Ovary (tissue), 10 donors: ENCODE measurements at places on chromosomes 7 and 10.

DNA sequence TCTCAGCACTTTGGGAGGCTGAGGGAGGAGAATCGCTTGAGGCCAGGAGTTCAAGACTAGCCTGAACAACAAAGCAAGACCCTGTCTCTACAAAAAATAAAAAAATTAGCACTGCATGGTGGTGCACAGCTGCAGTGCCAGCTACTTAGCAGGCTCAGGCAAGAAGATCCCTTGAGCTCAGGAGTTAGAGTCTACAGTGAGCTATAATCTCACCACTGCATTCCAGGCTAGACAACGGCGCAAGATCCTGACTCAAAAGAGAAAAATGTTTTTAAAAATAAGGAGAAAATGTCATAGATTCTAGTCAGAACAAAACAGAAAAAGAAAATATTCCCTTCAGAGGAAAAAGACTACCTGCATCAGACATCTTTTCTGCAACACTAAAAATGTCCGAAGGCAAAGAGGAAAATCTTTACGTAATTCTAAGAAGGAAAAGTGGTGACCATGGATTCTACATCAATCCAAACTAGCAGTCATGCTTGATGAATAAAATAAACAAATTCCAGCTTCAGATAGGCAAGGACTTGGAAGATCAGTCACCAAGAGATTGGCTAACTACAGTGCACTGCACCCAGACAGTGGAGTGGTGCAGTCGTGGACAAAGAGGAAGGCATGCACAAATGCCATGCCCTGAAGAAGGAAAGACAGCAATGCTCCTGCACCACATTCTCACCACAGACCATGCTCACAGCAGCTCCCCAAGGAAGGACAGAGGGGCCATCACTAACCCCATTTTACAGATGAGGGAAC, 54.3 kb downstream of the ERCC6 start:
- no peak overlapping the region for H3K27ac ChIP-seq
- H3K36me3 ChIP-seq = no peaks in the 10 kb centered on the region
- no peaks in the 10 kb centered on the region for H3K27me3 ChIP-seq
- H3K4me1 ChIP-seq = no peaks in the 10 kb centered on the region

DNA sequence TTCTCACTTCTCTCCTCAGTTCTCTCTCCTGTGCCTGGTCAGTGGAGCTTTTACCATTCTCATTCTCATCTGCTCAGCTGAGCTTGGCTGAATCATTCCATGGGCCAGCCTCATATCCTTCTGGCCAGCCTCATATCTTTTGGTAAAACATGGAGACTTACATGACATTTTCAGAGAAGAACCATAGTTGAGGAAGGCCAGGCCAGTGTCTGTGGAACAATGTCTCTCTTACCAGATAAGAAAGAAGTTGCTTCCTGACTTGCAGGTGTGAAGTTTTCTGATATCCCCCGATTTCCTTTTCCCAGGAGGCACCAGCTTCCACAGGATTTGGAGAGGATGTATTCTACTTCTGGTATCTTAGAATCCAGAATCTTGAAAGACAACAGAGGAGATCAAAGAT, 24.7 kb downstream of the ST7 start:
- no peaks in the 10 kb centered on the region for H3K36me3 ChIP-seq
- H3K4me3 ChIP-seq = no peak overlapping the region
- DNase-seq = no peak
- H3K27ac ChIP-seq = no peak overlapping the region
- no peaks in the 10 kb centered on the region for H3K4me1 ChIP-seq
- H3K27me3 ChIP-seq = no peaks in the 10 kb centered on the region

GRCh38 chr7:80039251-80039884, 95.3 kb upstream of the GNAI1 start:
- no peak overlapping the region for H3K4me3 ChIP-seq
- no peaks in the 10 kb centered on the region for H3K27me3 ChIP-seq
- H3K36me3 ChIP-seq = no peaks in the 10 kb centered on the region
- no peak for DNase-seq
- no peaks in the 10 kb centered on the region for H3K4me1 ChIP-seq

DNA sequence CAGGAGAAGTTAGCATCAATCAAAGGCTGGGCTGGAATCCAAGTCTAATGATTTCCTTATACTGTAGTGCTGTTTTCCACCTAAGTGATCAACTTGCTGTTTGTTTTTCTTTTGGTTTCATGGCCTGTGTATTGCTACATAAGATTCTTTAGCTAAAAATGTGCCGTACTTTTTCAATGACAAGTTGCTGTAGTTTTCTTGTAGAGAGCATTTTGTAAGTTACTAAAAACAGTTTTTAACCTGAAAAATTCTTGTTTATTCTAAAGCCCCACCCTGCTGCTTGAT, 1.3 kb downstream of the HELLS start:
- DNase-seq = no peak
- no peak overlapping the region for H3K4me3 ChIP-seq
- H3K36me3 ChIP-seq = no peaks in the 10 kb centered on the region
- no peaks in the 10 kb centered on the region for H3K27me3 ChIP-seq
- no peaks in the 10 kb centered on the region for H3K4me1 ChIP-seq

DNA sequence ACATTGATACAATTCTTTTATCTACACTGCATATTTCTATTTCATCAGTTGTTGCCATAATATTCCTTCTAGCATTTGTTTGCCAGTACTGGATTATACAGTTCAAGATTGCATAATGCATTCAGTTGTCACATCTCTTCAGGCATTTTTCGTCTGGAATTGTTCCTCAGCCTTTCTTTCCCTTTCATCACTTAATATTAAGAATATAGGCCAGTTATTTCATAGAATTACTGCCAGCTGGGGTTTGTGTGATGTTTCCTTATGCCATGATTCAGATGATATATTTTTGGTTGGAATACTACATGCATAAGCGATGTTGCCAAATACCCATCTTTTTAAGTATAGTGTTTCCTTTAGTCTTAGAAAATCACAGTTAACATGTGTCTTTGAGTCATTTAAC, 20.8 kb downstream of the KIFBP start:
- H3K4me3 ChIP-seq = no peak overlapping the region
- no peaks in the 10 kb centered on the region for H3K36me3 ChIP-seq
- DNase-seq = no peak
